ENCODE measurements at places on chromosomes 4 and X.

DNA sequence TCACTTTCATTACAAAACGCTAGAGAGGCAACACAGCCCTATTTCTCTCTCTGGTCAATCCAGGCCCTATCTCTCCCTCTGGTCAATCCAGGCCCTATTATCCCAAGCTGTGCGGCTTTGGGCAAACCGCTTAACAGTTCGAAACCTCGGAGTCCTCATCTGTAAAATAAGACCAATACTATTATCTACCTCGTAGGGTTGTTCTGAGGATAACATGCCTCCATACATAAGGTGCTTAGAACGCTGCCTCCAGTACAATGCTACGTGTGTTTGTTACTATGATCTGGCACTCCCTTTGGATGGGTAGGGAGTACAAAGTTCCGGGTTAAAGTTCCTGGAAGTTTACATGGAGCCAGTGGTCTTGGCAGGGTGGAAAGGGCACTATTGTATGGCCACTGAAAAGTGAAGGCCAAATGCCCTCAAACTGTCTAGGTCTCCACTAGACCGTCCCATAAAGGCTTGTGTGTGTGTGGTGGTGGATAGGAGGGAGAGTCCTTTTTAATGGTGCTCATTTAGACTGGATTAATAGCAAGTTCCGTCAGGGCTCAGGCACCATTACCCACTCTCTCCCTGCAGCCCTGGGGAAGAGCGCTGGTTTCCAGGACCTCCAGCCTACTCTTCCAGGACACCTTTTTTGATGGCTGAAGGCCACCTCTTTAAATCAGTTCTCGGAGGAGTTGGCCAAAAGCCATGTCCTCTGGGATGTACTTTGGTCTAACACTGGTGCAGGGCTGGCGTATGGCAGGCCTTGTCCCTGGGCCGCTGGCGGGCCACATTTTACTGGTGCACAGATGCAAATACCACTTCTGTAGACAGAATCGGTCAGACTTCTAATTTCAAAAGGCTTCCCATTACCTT lies 75.6 kb upstream of the BCOR start:
- DNase-seq = no peak

- no peak for DNase-seq
These were observed 27.1 kb upstream of the HGFAC start for GRCh38 chr4:3414421-3415279.

- DNase-seq = no peak
These were observed 88.8 kb upstream of the PCDH18 start for GRCh38 chr4:137621056-137621455.

GRCh38 chr4:145301386-145302080 lies 121.1 kb upstream of the OTUD4 start:
- DNase-seq = no peak

- no peak for DNase-seq
These were observed 28.7 kb downstream of the NLRP2B start for GRCh38 chrX:57651169-57651919.

DNA sequence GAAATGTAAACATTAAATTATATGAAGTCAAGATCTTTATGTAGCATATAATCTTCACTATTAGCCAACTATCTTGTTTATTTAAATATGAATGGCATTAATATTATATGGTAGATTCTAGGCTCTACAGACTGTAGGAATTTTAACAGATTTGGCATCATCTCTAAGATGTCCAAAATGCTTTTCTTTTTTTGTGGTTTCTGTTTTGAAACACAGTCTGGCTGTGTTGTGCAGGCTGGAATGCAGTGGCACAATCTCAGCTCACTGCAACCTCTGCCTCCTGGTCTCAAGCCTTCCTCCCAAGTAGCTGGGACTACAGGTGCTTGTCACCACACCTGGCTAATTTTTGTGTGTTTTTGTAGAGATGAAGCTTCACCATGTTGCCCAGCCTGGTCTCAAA lies 76.2 kb downstream of the ELOVL6 start:
- no peak for DNase-seq

- no peak for DNase-seq
These were observed 5.3 kb upstream of the FGA start for GRCh38 chr4:154595807-154596206.

GRCh38 chr4:155900381-155900780 lies 3.1 kb upstream of the TDO2 start:
- DNase-seq = no peak

DNA sequence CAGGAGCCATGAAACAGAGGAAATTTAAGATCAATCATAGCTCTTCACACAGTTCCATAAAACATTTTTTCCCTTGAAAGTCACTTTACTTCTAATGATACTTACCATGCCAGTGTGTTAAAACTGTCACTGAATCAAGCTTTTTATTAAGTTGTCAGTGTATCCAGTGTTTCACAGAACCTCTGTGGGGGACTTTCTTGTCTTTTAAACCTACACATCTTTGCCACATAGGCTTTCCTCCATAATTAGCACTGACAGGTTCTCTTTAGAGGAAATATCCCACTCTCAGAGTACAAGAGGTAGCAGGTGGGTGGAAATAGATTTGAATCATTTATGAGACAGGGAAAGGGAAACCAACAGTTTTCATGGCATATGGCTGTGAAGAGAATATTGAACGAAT lies 25.8 kb upstream of the DYNLT3 start:
- DNase-seq = no peak
